Stimulated activated CD8-positive, alpha-beta memory T cell treated with anti-CD3 and anti-CD28 coated beads, Interleukin-15, amount 100 ng/mL, for 4 hours (primary cell): ENCODE measurements at places on chromosomes 3 and 15.

- DNase-seq, result no peak
These were observed 244.2 kb downstream of the ZMAT3 start for GRCh38 chr3:178827285-178827856.

DNA sequence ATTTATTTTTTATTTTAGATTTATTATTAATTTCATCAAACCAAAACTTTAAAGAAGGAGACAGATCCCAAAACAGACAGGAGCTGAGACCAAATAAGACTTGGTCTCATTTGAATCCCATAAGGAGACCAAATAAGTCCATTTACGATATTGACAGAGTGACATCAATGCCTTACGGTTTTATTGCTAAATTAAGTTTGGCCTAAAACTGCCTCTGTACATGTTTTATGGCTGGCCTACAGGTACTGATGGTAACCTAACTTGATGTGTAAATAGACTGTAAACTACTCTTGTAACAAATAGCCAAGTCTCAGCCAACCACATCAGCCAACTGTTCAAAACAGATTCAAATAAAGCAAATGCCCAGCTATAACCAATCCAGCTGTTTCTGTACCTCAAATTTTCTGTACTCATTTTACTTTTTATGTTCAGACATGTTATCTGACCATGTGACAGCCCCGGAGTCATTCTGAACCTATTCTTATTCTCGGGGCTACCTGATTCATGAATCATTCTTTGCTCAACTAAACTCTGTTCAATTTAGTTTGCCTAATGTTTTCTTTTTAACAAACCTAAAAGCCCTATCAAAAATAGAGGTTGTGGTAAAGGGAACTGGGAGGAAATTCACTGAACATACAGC is 89.4 kb upstream of the CDAN1 start:
- no peak for DNase-seq

- no peak for DNase-seq
These were observed 3.2 kb downstream of the UBE3A start for GRCh38 chr15:25435474-25436243.

GRCh38 chr3:120461416-120461815 is 10.6 kb upstream of the FSTL1 start:
- DNase-seq, result no peak

- no peak for DNase-seq
These were observed 169.3 kb upstream of the BHLHE40 start for GRCh38 chr3:4809922-4810321.

GRCh38 chr3:12764171-12764776 is 5.2 kb upstream of the TMEM40 start:
- no peak for DNase-seq

DNA sequence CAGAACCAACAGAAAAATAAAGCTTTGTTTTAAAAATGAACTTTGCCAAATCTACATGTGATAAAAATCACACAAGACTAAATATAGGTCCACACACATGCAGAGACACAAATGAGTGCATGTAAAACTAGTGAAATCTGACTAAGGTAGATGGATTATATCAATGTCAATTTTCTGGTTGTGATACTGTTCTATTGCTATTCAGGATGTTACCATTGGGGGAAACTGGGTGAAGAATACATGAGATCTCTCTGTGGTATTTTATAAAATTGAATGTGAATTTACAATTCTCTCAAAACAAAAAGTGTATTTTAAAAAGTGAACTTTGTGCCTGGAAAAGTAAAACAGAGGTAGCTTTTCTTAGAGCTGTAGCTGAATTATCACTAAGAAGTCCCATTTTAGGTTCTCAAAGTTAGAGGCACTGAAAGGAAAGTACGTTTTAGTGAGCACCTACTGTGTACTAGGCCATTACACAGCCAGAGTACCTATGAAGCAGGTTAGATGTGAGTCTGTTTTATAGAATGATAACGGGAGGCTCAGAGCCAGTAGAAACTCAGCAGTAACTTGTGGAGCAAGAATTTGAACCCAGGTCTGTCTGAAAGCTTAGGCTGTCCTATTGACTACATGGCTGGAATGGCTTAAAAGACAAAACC is 8.2 kb downstream of the GRAMD2A start:
- no peak for DNase-seq

DNA sequence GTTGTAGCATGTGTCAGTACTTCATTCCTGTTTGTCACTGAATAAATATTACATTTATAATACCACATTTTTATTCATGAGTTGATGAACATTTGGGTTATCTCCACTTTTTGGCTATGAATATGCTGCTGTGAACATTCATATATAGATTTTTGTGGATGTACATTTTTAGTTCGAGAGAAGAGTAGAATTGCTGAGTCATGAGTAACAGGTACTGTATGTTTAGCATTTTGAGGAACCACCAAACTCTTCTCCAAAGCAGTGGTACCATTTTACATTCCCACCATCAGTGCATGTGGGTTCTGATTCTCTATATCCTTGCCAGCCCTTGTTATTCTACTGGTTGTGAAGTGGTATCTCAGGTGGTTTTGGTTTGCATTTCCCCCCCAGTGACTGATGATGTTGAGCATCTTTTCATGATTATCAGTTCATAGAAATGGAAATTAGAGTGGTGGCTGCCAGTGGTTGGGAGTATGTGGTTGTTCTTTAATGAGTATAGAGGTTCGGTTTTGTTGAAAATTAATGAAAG is 59.6 kb downstream of the CCDC66 start:
- no peak for DNase-seq

- DNase-seq, result no peak
These were observed 12.6 kb downstream of the CD86 start for GRCh38 chr3:122067588-122068240.

DNA sequence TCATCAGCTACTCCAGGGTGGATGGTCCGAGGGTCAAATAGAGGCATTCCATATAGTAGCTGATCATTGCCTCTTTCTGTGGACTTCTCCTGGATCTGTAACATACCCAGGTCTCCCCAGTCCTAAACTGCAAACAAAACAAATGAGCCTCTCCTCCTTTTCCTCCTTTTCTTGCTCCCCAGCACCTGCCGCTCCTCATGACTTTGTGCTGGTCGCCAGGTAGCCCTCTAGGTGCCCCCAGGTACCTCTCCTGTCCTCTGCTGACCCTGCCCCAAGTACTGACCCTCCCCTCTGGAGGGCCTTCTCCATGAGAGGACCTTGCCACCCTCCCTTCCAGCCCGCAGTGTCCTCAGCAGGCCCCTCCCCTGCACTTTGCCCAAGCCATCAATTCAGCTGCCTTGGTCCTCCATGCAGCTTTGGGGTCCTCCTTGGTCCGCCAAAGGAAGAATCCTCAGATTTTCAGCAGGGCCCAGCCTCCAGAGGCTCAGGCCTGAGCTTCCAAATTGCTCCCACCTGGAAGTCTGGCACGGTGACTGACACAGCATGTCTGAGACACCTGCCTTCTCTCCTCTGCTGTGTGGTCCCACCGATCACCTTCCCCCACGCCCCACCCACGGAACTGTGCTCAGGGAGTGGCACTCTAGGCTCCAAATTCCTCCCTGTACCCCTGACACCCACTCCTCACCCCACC is 111.0 kb downstream of the LRRK1 start:
- no peak for DNase-seq
